ENCODE measurements at places on chromosomes 1 and 21. TPM values are rescaled to one million over a fixed set of nuclear protein-coding genes. Genes with fewer than 3 reads are reported as not detected.

AMIGO1 gene
- 1.5 TPM for total RNA-seq

IGSF5 gene
- total RNA-seq: not detected

LAX1 gene
- 11.6 TPM for total RNA-seq

SNRNP40 gene
- 101 TPM for total RNA-seq

DNA sequence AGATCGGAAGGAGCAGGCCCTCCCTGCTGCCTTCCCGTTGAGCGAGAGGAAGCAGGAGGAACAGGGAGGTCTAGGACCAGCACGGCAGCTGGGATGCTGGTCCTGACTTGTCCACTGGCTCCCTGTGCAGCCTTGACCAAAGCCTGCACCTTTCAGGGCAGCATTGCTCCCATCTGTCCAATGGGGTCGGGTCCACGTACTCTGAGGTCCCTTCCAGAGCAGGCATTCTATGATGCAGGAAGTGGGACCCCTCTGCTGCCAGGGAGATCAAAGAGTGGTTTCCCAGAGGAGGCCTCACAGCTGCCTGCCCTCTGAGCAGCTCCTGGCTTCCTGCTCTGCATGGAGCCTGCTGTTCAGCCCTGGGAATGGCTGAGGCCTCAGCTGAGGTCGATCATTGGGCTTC, 21.7 kb upstream of the ZNF362 start:
- H3K36me3 ChIP-seq: no peaks in the 10 kb centered on the region
- H3K27me3 ChIP-seq: no peaks in the 10 kb centered on the region
- peaks cover 2% of the 10 kb centered on the region for H3K4me1 ChIP-seq
- H3K4me3 ChIP-seq: no peak overlapping the region

DNA sequence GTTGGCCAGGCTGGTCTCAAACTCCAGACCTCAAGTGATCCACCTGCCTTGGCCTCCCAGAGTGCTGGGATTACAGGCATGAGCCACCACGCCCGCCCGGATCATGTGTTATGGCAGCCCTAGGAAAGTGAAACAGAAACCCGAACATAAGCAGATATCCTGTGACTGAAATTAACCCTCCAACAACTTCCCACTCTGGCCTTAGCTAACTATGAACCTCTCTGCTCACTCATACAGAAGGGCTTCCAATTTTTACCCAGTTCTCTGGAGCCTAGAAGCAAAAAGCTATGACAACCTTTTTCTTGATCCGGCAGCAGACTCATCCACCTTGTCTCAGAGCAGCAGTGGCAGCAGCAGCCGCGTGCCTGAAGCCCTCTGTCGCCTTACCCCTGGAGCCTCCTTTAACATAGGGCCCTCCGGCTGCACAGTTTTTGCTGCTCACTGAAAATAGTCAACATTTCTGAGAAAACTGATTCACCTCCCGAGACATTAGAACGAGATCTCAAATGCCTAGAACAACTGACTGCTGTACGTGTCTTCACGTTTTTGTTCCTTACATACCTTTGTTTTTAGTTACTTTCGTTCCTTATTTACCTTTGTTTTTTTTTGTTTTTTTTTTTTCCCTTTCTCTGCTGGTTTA, 9.3 kb downstream of the CBR1 start:
- peaks cover 33% of the 10 kb centered on the region for H3K4me1 ChIP-seq
- peak overlapping the region; percentile 82 for H3K27ac ChIP-seq

GRCh38 chr21:17519965-17520609, 7.2 kb downstream of the CXADR start:
- no peaks in the 10 kb centered on the region for H3K36me3 ChIP-seq
- H3K4me3 ChIP-seq: no peak overlapping the region
- peaks cover 10% of the 10 kb centered on the region for H3K27me3 ChIP-seq
- H3K4me1 ChIP-seq: no peaks in the 10 kb centered on the region
- no peak overlapping the region for H3K27ac ChIP-seq
- no peak for DNase-seq

- peaks cover 6% of the 10 kb centered on the region for H3K36me3 ChIP-seq
- DNase-seq: no peak
- H3K27me3 ChIP-seq: no peaks in the 10 kb centered on the region
- H3K4me3 ChIP-seq: no peak overlapping the region
- H3K4me1 ChIP-seq: peaks cover 35% of the 10 kb centered on the region
These were observed 31.8 kb downstream of the DIPK1A start for GRCh38 chr1:92929461-92929860.

GRCh38 chr1:225824533-225824941, 14.6 kb downstream of the EPHX1 start:
- no peak for DNase-seq
- H3K4me1 ChIP-seq: no peaks in the 10 kb centered on the region
- H3K4me3 ChIP-seq: no peak overlapping the region
- H3K27ac ChIP-seq: no peak overlapping the region
- H3K27me3 ChIP-seq: no peaks in the 10 kb centered on the region
- H3K36me3 ChIP-seq: no peaks in the 10 kb centered on the region

DNA sequence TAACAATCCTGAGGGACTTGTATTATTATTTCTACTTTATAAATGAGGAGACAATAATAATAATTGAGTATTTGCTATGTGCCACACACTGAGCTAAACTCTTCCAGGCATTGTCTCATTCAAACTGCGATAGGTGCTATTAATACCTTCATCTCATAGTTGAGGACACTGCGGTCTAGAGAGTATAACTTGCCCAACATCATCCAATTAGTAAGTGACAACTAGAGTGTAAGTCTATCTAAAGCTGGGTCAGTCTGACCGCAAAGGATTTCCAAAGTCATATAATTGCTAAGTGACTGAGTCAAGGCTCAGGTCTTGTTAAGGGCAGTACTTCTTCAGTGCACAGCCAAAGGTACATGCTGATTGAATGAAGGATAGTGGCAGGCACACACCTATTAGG, 9.7 kb downstream of the BCL9 start:
- H3K36me3 ChIP-seq: peaks cover 2% of the 10 kb centered on the region
- H3K4me1 ChIP-seq: peaks cover 33% of the 10 kb centered on the region
- H3K27ac ChIP-seq: no peak overlapping the region
- no peak for DNase-seq
- no peaks in the 10 kb centered on the region for H3K27me3 ChIP-seq

DNA sequence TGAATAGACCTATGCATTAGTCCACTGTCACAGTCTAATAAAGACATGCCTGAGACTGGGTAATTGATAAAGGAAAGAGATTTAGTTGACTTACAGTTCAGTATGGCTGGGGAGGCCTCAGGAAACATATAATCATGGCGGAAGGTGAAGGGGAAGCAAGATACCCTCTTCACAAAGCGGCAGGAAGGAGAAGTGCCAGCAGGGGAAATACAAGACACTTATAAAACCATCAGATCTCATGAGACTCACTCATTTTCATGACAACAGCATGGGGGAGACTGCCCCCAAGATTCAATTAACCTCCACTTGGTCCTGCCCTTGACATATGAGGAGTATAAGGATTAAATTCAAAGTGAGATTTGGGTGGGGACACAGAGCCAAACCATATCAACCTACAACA, 59.4 kb downstream of the CAPN9 start:
- H3K36me3 ChIP-seq: no peaks in the 10 kb centered on the region
- no peak overlapping the region for H3K4me3 ChIP-seq
- peaks cover 3% of the 10 kb centered on the region for H3K27me3 ChIP-seq
- DNase-seq: no peak
- H3K4me1 ChIP-seq: no peaks in the 10 kb centered on the region
- no peak overlapping the region for H3K27ac ChIP-seq

Data from activated naive CD4-positive, alpha-beta T cell treated with anti-CD3 and anti-CD28 coated beads for 36 hours (primary cell).